ENCODE measurements at places on chromosomes 7 and 10.

GRCh38 chr7:16494955-16495719, 29.6 kb upstream of the SOSTDC1 start:
- no peak for DNase-seq

- peak; percentile 24 for DNase-seq
Measured at GRCh38 chr10:13346283-13347042, 1.6 kb downstream of the SEPHS1 start.

GRCh38 chr7:40133561-40134427, 628 bp downstream of the MPLKIP start:
- DNase-seq = peak; percentile 30

DNA sequence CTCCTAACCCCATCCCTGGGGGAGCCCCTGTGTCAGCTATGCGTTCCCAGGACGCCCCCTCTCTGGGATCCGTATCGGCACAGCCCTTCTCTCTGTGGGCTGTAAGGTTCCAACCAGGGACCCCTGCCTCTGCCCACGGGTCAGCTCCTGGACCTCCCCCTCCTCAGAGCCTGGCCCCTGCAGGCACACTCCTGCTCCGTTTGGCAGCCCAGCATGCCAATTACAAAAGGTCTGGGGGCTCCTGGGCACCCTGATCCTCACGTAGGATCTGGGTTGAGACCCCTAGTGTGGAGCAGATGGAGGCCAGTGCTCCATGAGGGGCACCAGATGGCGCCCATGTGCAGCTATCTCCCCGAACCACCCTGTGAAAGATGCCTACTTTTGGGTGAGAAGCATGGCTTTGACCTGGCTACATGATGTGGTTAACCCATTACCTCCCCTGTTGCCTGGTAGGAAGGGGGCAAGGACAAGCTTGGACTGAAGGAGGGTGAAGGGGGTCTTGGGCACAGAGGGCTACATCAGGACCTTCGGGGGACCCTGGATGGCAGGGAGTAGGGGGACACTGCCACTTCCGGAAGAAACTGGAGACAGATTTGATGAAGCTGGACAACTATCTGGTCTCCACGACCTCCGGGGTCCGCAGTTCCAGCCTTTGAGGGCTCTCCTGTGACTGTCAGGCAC, 9.0 kb downstream of the TACR2 start:
- peak; percentile 57 for DNase-seq

DNA sequence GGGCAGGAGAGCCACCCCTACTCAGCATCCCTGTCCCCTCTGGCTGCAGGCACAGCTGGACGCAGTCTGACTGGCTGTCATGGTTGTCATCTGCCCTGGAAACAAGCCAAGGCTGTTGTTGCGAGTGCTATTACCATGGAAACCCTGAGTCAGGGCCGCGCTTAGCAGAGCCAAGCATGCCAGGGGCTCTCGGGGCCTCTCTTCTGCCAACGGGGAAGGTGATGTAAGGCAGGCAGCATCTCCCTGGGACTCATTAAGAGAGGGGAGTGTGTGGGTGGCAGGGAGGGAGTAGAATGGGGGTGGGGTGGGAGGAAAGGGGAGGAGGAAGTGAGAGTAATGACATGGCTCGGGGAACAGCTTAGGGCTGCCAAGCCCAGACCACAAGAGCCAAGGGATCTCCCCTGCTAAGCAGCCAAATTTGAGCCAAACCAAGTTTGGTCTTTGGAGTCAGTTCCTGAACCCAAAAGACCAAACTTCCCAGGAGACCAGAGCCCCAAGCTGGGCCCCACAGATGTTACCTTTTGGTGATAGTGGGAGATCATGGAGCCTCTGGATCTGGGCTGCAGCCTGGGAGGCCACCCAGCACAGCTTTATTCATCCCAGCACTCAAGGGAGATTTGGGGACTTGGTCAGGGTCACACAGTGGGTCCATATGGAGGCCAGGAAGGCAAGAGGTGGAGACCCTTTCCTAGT, 67.6 kb downstream of the TMEM130 start:
- peak; percentile 94 for DNase-seq

- DNase-seq = peak; percentile 71
Measured at GRCh38 chr10:58952747-58953466, 223.5 kb upstream of the PHYHIPL start.
